Putamen (tissue), 1 donor: ENCODE measurements at places on chromosomes 3 and 15.
A peak's percentile ranks its signal among the peaks of the same experiment; 100 is the strongest.

- no peak for DNase-seq
Observed at GRCh38 chr3:190127195-190127594, 6.5 kb upstream of the P3H2 start.

GRCh38 chr15:77538027-77538451, 94.7 kb downstream of the LINGO1 start:
- peak; percentile 70 for DNase-seq

DNA sequence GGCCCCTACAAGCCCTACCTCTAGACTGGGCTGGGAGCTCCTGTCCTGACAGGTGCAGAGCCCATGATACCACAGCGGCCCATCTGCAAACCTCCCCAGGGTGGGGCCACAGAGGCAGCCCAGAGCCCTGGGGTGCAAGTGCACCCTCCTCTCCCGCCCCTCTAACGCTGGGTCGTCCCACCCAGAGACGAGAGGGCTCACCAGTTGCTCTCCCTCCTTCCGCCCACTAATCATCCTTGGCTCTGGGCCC, 742 bp downstream of the TNK2 start:
- no peak for DNase-seq

DNA sequence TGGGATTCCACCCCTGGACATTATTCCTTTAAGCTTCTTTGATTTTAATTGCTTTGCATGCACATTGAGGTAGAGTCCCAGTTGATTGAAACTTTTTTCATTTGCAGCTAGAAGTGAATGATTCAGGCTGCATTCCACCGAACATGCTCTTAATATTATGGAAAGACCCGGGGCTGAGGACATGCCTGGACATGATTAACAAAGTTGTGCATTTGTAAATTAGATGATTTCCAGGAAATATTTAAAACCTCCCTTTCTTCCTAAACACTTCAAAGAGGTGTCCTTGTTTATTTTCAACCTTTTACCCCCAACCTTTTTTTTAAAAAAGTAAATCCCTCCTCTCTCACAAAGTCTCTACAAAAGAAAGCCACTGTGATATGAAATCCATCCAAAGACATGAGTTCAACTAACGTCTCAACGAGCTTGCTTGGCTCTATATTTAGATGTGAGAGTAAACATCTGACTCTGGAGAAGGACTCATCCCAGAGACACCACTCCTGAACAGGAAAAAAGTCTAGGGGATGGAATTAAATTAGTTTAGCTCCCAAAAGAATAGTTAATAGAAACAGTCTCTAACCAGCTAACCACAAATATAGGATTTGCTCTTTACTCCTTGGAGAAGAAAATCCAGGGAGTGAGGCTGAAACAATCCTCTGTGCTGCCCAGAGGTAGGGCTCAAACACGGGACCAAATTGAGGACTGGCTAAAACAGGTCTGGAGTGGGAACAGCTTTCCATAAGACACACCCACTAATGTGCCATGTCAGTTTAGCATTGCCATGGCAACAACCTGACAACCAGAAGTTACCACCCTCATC, 83.1 kb downstream of the XXYLT1 start:
- no peak for DNase-seq

DNA sequence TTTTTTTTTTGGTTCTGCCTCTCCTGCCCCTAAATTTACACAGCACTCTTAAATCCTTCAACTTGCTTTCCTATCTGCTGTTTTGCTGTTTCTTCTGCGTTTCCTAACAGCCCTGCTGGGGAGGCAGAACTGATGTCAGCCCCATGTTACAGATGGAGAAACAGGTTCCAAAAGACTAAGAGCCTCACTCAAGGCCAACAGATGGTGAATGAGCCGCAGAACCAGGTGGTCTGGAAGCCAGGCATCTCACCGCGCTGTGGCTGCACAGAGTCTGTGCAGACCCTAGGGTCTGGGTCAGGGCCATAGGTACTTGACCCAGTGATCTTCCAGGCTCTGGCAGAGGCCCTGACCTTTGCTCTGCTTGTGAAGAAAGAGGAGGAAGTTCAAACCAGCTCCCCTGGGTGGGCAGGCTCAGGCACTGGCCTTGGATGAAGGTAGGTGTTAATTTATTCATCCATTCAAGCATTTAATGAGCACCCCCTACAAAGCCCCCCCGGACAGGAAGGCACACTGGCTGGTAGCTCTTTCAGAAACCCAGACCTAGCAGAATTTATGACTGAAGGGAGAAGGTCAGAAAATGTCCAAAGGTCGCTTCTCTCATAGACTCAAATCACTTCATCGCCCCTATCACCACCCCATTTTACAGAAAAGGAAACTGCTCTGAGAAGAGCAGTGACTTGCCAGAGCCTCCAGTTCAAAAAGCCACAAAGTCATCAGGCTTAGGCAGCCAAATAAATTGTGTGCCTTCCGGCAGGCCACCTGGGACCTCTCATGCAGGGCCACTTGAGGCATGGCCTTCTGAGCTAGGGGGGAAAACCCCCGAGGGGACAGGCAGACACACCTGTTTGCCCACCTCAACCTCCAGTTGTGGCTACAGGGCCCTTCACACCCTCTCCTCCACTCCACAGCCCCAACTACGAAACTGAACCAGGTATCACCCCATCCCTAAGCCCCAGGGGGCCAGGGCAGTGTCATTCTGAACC, 2.7 kb downstream of the CHDH start:
- no peak for DNase-seq

DNA sequence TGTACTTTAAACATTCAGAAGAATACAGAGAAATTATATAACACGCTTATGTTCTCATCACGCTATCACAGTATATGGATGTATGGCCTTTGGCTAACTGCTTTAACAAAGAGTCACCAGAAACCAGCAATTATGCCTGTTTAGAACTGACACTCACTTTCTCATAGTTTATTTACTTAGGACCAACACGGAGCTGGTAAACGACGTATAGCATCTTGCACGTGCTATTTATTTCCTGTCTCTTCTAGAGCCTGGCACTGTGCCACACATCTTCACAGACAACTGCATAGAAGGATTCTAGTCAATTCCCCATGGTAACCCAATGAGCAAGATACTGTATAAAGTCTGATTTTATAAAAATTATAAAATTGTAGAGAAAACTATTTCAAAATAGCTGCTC, 43.6 kb downstream of the TBC1D2B start:
- no peak for DNase-seq

DNA sequence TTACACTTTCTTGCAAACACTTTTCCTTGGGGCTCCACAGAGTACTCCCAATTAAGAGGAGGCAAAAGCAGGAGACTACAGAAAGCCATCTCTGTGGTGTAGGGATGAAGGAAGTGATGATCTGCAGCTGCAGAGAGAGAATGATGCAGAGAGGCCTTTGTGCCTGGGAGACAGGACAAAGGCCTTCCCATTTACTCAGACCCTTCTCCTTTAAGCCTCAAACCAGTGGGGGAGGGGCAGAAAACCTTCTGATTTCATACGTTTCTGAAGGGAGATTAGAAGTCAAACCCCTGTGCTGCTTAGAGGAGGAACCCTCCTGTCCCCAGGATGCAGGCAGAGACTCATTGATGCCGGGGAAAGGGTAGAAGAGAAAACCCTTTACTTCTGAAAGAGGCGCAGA, 130.8 kb downstream of the NEO1 start:
- DNase-seq, result peak; percentile 12

DNA sequence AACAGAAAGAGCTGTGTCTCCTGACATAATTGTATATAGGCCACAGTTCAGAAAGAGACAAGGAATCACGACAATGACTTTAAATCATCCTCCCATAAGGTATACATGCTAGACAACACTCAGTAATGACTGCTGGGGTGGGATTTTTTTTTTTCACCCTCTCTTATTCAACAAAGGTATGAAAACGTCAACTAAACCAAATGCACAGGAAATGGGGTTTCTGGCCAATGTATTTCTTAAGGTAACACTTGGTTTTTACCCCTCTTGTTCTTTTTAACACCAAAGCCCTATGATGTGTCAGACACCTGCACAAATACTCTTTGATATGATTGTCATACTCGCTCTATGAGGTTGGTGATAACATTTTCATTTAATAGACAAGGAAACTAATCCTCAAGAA, 78.3 kb downstream of the MCF2L2 start:
- DNase-seq, result no peak

GRCh38 chr3:177410730-177411129, 213.4 kb upstream of the TBL1XR1 start:
- no peak for DNase-seq

DNA sequence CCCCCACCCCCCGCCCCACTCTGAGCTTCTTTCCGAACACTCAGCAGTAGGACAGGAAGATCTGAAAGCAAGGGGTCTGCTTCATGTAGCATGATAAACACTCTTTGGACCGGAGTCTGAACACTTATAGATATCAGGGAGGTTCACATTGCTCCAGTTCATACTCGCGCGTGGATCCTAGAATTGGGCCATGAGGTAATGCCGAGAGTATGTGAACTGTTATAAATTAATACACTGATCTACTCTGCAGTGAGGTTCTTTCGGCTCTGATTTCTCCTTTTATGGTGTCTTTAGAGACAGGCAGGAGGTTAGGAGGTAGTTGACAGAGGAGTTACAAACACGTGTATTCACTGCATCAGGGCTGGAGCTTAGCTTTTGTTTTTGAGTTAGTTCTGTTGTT, 223.0 kb downstream of the THSD4 start:
- DNase-seq, result no peak
